ENCODE measurements at places on chromosomes 3 and 15.

- no peak for DNase-seq
These were observed 13.1 kb downstream of the CCDC191 start for GRCh38 chr3:114043205-114043604.

- DNase-seq: no peak
These were observed 86.6 kb downstream of the CHRD start for GRCh38 chr3:184466413-184466960.

DNA sequence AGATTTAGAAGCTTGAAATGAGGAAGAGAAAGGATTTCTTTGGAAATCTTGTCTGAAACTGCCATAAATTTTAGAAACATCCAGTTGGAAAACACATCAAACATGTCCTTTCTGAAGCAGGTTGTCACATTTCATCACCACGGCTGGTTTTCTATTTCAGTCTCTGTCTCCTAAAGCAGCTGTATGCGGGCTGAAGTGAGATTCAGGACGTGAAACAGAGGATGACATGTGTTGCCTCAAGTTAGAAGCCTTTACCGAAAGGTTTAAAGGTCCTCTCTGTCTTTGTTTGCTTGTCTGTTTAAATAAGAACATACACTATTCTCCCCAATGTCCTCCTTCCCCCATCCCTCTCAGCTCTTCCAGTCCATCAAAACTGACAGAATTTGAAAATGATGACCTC lies 141.9 kb downstream of the SQOR start:
- DNase-seq: no peak

- no peak for DNase-seq
These were observed 134.8 kb downstream of the MFSD1 start for GRCh38 chr3:158936530-158937113.

GRCh38 chr3:37736624-37737023 lies 125.1 kb upstream of the CTDSPL start:
- no peak for DNase-seq

Data from H7 (cell line).